ENCODE measurements at places on chromosomes 7 and 10.

- DNase-seq = no peak
Observed at GRCh38 chr10:125953778-125954385, 57.5 kb downstream of the FANK1 start.

DNA sequence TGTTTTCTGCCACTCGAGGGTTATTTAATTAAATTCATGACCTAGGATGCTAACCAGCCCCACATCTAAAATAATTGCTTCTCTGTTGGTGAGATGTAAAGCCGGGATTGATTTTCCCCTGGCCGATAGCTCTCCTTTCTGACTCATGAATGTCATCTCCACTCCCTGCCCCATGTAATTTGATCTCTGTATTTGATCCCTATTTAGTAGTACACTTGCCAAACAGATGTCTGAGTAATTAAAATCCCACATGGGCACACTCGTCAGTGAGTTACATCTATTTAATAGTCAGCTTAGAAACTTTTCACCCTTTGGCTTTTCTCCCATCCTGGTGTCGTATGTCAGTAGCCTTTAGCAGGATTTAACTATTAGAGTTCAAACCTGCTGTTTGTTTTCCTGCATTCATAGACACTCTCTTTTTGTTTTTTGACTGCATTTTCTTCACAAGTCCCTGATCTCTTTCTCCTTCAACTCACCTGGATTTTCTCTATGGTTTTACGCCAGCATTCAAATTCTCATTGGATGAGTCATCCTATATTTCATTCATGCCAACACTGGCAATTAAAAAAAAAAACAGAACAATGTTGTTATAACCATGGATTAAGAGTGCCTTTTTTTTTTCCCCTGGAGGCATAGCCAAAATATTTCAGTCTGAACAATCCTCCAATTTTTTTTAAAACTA, 82.7 kb downstream of the SPAG6 start:
- DNase-seq = no peak

- DNase-seq = peak; percentile 15
Observed at GRCh38 chr10:3902054-3902808, 117.2 kb upstream of the KLF6 start.

DNA sequence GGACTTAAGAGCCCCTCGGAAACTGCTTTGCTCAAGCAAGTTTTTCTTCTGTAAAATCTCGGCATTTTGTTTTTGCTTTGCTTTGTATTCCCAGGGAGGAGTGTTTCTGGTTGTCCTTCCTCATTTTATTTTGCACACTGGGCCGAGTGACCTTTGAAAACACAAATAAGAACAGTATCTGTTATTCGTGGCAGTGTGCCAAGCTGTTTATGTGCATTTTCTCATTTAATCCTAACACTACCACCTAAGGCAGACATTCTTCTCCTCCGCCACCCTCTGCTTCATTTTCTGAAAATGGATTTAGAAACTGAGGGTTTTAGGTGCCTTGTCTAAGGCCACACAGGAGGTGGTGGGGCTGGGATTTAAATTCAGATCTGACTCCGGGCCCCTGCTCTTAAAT, 218.5 kb downstream of the TCF7L2 start:
- no peak for DNase-seq

GRCh38 chr10:28505359-28505959, 27.5 kb upstream of the WAC start:
- no peak for DNase-seq

GRCh38 chr7:135918134-135918533, 59.0 kb downstream of the MTPN start:
- no peak for DNase-seq

DNA sequence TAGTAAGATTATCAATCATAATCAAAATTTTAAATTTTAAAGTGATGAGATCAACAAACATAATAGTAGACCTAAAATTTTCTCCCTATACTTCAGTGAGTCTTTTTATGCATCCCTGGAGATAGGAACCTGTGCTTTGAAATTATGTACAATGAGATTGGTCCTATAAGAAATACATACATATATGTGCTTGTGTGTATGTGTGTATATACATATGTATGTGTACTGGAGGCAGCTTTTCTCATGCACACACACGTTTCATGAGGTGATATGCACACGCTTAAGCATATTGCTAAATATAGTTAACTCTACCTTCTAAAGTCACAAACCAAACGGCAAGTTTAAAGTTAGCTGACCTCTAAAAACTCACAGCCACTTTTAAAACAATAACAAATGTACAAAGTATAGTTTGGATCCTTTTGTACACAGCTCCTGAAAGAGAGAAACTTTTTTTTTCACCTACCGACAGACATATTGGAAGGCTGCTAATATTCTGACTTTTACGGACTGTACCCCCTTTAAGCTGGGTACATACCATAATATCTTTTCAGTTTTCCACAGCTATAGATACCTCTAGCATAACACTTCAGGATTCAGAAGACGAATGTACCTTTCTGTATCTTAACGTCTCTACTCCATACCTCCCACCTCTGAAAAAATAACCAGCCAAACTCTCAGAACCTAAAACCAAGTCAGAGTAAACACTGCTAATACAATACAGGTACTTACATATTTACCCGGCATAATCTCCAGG, 3.3 kb downstream of the ITGB1 start:
- no peak for DNase-seq

GRCh38 chr10:118672766-118673715, 77.6 kb upstream of the PRLHR start:
- DNase-seq = no peak

DNA sequence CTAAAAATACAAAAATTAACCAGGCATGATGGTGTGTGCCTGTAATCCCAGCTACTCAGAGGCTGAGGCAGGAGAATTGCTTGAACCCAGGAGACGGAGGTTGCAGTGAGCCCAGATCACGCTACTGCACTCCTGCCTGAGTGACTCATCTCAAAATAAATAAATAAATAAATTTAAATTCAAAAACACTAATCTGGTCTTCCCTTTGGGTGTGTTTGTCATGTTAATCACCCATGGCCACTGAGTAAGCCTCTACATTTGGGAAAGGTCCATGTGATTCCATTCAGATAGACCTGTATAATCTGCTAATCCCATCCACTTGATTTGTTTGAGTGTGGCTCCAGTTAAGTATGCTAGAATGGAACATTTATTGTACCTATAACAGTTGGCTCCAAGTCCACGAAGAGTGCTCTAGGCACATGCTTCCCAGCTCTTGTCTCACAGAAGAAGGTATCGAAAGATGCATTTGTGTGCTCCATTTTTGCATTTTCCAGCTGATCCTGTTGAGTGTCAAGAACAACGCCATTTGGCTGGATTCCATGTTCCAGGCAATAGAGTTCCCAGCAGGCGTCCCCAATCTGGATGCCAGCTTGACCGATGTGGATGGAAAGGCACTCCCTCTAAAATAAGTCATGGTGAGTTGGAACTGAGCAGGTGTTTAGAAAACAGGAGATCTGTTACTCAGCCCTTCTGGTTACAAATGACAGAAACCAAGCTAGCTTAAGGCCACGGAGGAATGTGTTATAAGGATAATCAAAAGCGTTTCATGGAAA, 4.0 kb downstream of the TUBAL3 start:
- no peak for DNase-seq

DNA sequence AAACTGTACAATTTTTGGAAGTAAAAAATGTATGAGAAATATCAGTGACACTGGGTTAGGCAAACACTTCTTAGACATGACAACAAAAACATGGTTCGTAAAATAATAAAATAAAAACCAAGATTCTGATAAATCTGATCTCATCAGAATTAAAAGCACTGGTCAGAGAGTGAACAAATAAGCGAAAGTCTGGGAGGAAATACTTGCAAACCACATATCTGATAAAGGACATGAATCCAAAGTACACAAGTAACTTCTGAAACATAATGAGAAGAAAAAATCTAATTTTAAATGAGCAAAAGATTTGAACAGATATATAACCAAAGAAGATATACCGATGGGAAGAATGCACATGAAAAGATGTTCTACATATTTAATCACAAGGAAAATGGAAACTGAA, 91.5 kb downstream of the RTKN2 start:
- DNase-seq = no peak

GRCh38 chr10:97292097-97292861, at the start of gene ARHGAP19:
Gene ARHGAP19, minus strand, starts transcription at chr10:97292637. Its CDS starts 10 bp downstream, at chr10:97292627.
- DNase-seq = peak; percentile 92

DNA sequence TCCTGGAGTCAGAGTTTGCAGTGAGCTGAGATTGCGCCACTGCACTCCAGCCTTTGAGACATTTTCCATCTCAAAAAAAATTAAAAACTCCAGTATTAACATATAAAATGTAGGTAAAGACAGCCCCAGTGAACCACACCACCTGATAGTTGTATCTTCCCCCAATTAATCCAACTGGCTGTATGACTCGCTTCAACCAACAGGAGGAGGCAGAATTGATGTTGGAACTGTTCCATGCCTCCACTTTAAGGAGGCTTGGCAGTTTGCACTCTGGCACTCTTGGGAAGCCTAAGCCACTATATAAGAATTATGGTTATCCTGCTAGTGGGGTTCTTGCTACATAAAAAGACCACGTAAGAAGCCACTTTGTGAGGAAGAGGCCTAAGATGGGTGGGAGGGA, 72.7 kb downstream of the STK17A start:
- DNase-seq = no peak

DNA sequence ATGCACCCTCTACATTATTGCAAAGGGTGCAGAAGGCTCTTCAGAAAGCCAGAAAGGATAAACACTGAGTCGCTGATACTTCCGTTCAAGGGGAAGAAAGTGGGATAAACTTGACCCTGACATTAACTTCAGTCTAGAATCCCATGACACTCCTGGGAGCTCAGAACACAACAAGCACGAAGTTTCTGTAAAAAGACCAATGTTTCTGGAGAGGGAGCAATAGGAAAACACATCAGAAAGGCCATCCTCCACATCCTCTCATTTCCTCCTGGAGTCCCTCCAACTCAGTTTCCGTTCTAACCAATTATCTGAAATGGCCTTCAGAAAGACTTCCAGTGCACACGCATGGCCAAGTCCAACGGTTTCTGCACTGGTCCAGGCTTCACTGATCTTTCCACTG, 113.5 kb downstream of the SORBS1 start:
- no peak for DNase-seq

GRCh38 chr7:41695661-41696322, 7.1 kb downstream of the INHBA start:
- no peak for DNase-seq

DNA sequence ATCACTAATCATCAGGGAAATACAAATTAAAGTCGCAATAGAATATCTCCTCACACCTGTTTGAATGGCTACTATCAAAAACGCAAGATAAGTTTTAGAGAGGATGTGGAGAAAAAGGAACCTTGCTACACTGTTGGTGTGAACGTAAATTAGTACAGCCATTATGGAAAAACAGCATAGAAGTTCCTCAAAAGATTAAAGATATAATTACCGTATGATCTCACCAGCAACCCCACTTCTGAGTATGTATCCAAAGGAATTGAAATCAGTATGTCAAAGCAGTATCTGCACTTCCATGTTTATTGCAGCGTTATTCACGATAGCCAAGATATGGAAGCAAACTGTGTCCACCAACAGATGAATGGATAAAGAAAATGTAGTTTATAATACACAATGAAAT, 164.4 kb downstream of the ZNF365 start:
- no peak for DNase-seq

DNA sequence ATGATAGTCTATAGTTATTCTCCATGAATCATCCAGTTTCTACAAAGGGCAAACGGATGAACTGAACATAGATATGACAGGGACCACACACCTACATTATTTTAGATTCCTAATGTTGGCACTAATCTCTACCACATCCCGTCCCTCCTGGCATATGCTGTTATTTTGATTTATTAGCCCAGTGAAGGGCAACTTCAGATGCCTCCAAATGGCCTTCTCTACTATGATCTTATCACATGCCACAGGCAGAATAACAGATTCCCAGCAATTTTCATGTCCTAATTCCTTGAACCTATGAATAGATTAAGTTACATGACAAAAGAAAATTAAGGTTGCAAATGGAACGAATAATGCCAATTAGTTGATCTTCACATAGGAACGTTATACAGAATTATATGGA, 474.7 kb downstream of the ANKRD7 start:
- DNase-seq = no peak

DNA sequence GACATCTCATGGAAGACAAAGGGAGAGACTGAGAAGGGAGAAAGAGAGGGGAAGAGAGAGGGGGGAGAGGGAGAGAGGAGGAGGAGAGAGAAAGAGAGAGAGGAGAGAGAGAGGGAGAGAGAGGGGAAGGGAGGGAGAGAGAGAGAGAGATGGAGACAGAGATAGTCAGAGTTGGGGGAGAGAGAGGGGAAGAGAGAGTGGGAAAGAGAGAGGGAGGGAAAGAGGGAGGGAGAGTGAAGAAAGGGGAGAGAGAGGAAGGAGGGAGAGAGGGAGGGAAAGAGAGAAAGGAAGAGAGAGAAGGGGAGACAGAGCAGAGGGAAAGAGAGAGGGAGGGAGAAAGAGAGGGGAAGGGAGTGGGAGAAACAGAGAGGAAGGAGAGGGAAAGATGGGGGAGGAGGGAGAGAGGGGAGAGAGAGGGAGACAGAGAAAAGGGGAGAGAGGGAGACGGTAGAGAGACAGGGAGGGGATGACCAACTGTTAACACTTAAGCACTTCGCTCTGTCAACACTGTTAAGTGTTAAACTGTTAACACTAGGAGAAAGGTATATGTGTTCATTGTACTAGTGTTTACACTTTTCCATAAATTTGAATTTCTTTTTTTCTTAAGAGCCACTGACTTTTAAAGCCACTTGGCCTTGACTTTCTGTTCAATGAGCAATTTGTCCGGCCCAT, 21.8 kb upstream of the SDK1 start:
- no peak for DNase-seq

DNA sequence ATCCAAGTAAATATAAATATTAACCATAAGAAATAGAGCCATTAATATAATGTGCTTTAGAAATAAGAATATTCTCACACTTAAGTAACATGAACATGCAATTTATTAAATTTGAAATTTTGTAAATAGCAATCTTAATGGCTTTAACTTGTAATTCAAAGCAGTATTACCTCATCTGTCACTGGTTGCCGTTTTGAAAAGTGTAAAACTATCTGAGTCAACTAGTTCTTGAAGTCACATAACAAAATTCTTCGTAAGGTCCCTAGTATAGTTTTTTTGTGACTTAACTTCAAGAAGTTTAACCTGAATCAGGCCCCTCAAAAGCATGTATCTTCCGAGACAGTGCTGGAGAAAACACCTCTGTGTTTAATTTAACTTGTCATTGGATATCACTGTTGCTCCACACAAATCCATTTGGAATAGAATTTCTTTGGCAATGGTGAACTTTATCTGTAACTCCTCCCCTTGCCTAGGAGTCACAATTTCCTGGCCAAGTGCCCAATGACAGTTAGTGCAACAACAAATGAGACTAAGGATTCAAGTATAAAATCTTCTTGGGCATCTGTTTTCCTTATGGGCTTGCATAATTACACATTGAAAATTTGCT, 47.1 kb downstream of the NT5C2 start:
- DNase-seq = no peak

- no peak for DNase-seq
Observed at GRCh38 chr10:82515256-82515655, 640.3 kb downstream of the NRG3 start.

- no peak for DNase-seq
Observed at GRCh38 chr10:4784667-4785333, 41.2 kb upstream of the AKR1E2 start.

GRCh38 chr7:140041659-140042385, 20.9 kb downstream of the PARP12 start:
- no peak for DNase-seq

- no peak for DNase-seq
Observed at GRCh38 chr10:100183481-100183880, 2.3 kb downstream of the ERLIN1 start.

- no peak for DNase-seq
Observed at GRCh38 chr10:13416760-13417159, 68.7 kb upstream of the SEPHS1 start.

GRCh38 chr7:45564886-45565455, 9.2 kb upstream of the ADCY1 start:
- no peak for DNase-seq

All from CD4-positive, alpha-beta T cell (primary cell).